HCT116 (cell line): ENCODE measurements at places on chromosomes 7 and 10.

- DNase-seq, result no peak
Observed at GRCh38 chr7:142962991-142963390, 828 bp upstream of the KEL start.

DNA sequence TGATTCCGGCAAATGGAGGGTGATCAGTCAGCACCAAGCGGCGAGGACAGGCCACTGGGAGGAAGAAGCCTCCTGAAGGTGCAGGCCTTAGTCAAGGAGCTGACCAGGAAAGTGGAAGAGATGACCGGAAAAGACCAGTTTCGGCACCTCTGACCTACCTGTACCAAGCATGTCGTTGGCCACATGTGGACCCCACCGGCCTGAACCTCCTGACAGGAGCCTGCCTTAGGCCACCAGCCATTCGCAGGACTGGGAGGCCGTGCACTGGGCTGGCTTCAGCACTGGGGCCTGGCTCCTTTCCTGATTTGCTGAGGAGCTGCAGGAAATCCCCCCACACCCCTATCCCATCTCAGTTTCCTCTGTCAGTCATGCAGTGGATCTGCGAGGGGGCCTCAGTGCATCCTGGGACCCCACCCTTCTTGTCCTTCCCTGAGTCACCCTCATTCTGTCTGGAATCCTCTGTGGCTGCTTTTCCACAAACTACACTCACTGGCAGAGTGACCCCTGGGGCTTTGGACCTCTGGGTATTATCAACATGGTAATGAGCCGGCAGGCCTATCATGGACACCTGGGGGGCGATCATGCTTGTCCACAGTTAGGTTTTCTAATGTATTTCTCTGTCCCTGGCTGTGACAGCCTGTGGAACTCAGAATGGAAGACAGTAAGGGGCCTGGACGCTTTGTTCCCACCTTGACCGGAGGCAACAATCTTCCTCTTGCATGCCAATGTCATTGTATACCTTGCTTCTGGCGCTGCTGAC lies 33.0 kb downstream of the RAMP3 start:
- no peak for DNase-seq

GRCh38 chr7:50428911-50429310 lies 21.2 kb downstream of the FIGNL1 start:
- no peak for DNase-seq

- DNase-seq, result no peak
Observed at GRCh38 chr7:129367349-129367699, 66.9 kb upstream of the STRIP2 start.

- DNase-seq, result no peak
Observed at GRCh38 chr7:16697507-16698199, 51.7 kb downstream of the BZW2 start.

GRCh38 chr7:26052706-26053105 lies 99.3 kb upstream of the NFE2L3 start:
- peak; percentile 49 for DNase-seq

DNA sequence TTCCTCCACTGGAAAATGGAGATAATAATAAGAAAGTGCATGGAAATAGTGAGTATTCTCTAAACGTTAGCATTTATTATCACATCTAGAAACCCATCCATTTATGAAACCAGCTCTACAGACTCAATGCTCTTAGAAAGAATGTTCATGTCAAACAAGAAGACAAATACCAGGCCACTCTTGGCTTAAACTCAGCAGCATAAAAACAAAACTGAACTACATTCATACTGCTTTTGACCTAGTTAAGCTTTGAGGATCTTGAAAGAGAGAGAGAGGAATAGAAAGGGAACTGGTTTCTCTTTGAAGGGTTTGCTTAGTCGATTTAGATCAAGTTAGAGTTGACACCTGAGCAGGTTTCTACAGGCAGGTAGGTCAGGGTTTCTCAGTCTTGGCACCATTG lies 332.9 kb upstream of the PRKCQ start:
- DNase-seq, result no peak

- DNase-seq, result no peak
Observed at GRCh38 chr7:26723129-26723528, 141.3 kb downstream of the SKAP2 start.

- DNase-seq, result no peak
Observed at GRCh38 chr7:157943561-157943960, 606.8 kb downstream of the DNAJB6 start.

DNA sequence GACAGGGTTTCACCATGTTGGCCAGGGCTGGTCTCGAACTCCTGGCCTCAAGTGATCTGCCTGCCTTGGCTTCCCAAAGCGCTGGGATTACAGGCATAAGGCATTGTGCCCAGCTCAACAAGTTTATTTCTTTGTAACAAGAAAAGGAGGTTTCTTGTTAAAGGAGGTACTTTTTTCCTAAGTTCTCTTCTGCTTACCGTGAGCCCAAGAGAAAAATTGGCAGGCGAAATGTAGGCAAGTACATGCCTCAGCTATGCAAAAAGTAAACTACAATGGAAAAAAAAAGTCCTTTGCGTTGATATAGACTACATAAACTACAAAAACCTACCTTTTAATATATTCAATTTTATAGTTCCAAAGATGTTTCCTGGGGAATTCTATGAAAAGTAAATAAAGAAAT lies 122.6 kb downstream of the DKK1 start:
- no peak for DNase-seq

DNA sequence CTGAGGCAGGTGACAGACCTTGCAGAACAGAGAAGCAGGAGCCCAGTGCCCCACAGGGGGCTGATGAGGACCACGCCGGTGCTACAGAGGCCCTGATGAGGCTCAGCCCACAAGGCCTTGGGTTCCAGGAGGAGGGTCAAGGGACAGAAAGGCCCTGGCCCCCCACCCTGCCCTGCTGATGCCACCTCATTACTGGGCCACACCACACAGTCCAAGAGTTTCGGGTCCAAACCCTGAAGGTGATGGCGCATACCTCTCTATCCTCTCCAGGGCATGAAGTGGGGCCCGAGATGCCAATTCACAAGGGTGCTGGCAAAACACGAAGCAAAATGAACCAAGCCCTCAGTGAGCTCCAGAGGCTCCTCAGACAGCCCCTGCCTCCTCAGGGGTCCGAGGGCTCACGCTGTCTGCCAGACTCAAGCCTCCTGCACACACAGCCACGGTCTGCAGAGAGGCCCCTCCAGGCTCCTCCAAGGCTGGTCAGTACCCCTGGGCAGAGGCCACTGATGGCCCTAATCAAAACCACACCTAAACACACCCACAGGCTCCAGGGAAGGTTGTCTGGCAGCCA lies 32.3 kb downstream of the RASGEF1A start:
- DNase-seq, result no peak

GRCh38 chr7:151381348-151382078 lies 28.3 kb downstream of the WDR86 start:
- DNase-seq, result no peak

DNA sequence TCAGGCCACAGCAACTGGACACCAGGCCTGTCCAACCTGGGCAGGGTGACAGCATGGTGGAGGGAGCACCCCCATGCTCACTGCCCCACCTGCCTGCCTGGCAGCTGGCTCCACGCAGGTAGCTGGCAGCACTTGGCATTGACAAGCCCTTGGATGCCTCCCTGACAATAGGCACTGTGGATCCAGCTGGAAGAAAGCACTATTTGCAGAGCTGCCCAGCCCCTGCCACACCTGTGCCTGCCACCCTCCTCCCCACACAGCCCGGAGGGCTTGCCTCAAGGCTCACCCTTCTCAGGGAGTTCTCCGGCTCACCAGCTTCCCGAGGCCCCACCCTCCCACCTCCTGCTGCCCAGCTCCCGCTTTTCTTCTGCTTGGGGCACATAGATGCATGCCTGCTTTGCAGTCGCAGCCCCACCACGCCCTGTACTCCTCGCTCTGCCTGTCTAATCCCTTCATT lies 160.1 kb downstream of the NEURL1 start:
- DNase-seq, result no peak

DNA sequence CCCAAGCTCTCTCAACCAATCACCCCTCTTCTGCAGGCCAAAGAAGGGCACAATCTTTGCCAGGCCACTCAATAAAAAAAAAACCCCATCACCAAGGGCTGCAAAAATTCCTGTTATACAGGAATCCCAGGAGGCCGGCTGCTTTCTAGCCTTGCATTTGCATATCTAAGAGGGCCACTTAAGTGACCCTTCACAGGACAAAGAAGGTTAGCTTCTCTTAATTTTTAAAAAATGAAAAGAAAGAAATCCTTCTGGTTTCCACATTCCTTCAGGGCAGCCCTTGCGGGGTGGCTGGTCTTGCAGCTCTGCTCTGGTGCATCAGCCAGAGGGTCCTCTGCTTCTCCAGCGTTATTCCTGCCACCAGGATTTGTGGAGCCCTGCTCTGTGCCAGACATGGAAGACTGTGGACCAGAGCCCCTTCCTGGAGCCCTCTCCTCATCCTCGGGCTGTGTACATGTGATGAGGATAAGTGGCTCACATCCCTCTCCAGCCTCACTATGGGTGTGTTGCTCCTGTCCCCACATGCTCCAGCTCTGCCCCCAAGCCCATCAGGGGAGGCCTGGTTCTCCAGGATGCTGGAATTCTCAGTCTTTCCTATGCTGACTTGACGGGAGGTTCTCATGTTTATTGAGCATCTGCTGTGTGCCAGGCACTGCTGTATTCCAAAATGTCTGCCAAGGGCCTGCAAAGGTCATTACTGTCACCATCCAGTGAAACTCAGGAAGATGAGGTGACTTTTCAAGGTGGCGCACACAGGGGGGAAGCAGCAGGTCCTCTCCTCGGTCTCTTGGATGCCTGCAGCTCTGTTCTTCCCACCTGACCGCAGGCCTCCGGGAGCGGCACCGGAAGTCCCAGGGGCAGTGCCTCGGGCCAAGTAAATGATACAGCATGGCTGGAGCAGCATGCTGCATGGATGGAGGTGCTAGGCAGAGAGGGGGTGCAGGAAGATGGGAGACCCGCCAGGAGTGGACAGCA lies 67.7 kb downstream of the ARHGAP22 start:
- no peak for DNase-seq

DNA sequence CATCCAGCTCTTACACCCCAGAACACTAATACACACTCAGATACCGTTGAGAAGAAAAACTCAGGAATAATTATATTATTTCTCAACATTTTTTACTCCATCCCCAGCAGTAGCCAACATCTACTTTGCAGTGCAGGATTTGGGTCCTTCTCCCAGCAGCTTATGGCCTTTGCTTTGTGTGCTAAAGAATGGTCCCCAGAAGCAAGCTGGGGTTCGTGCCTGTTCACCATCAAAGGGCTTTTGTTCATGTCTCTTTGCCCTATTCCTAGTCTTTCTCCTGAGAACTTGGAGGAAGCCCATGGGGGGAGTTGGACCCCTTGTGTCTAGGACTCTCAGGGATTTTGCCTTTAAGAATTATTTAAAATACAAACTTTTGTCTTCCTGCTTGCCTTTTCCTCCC lies 100.4 kb downstream of the ZNF277 start:
- DNase-seq, result no peak

DNA sequence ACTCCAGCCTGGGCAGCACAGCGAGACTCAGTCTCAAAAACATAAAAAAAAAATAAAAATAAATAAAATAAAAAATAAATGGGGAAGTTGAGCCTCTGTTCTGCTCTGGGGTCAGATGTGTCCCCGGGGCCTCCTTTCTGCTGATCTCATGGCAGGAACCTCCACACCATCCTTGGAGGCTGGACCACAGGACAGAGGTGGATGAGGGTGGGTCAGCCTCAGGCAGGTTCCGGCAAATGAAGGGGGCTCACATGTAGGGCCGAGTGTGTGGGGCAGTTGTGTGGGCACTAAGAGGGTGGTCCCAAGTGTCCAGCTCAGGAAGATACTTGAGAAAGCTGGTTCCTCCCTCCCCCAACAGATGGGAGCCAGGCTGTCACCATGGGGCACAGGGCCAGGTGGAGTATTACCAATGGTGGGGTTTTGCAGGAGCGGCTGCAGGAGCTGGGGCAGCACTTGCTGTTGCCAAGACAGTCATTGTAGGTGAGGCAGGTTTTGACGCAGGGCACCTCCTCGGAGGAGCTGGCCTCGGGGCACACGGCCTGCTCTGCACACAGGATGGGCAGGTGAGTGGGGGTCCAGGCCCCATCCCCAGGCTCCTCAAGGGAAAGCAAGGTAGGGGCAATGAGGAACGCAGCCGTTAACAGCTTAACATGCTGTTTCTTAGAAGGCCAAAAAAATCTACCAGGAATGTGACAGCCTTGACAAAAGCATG lies 13.9 kb upstream of the TBRG4 start:
- no peak for DNase-seq

DNA sequence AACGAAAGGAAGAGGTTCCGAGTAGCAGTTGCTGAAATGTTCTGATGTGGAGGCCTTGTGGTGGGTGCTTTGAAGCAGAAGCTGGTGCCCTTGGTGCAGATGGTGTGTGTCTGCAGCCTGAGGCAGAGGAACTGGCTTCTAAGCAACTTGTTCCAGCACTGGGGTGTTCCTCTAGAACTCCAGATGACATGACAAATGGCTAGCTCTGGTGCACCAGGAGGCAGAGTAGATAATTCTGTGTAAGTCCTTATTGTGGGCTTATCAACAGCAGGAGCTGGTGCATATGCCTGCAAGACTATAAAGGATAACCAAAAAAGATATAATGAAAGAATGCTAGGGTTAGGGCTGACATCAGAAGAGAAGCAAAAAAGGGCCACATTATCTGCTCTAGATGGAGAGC lies 76.5 kb downstream of the ARL5B start:
- no peak for DNase-seq

DNA sequence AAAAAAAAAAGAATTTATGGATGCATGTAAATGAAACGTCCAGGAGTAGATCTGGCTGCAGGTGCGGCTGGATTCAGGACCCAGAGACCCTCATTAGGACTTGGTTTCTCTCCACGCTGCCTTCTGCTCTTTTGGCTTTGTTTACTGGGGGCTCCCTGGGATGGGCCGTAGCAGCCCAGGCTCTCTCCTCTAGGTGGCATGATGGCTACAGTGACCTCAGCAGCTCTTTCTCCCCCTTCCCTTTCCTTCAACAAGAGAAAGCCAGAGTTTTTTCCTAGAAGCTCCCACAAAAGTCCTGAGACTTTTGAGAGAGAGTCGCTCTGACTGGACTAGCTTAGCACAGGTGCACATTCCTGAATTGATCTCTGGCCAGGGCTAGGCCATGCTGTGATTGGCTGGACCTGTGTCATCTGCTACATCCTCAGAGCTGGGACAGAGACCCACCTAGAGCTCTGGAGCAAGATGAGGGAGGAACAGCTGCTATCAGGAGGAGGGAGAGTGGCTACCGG lies 67.8 kb upstream of the PDCD4 start:
- no peak for DNase-seq

DNA sequence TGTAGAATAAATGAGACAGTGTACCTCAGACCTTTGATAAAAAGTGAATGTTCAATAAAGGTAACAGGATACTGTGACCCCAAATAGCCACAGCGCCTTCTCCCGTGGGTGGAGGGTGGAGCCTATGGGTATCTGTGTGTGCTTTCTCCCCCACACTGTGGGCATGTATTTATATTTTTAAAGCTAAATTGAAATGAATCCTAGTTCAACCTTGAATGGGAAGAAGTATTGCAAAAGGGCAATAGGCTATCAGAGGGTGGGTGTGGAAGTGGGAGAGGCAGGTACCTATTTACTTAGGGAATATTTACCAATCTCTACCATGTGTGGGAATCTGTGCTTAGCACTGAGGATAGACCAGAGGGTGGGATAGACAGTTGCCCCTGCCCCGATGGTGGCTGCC lies 68.9 kb downstream of the PFKFB3 start:
- no peak for DNase-seq
